ENCODE measurements at places on chromosomes 2 and 18.

- no peak overlapping the region for H3K4me3 ChIP-seq
- no peaks in the 10 kb centered on the region for H3K36me3 ChIP-seq
- no peaks in the 10 kb centered on the region for H3K4me1 ChIP-seq
- no peak for DNase-seq
- H3K27ac ChIP-seq: no peak overlapping the region
Observed at GRCh38 chr2:45153121-45153520, 143.9 kb upstream of the SIX2 start.

GRCh38 chr2:46369783-46370182, 72.6 kb downstream of the EPAS1 start:
- H3K36me3 ChIP-seq: no peaks in the 10 kb centered on the region
- no peaks in the 10 kb centered on the region for H3K27me3 ChIP-seq
- peaks cover 10% of the 10 kb centered on the region for H3K4me1 ChIP-seq
- no peak overlapping the region for H3K27ac ChIP-seq

DNA sequence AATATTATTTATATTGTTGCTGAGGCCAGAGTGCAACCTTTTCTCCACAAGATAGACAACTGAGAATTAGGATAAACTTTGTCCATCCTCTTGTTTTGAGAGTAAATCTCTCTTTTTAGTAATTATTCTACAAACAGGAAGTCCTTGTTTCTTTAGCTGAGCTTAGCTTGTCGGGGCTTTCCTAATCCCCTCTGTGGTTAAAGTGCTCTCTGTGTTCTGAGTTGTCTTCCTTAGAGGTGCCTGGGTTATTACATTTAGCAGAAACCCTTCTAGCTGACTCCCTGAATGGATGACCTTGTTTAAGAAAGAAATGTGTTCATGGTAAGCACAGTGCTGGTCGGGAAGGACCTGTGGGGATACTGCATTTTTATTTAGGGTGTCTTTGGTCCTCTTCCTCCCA, 12.7 kb downstream of the USP39 start:
- H3K36me3 ChIP-seq: peaks cover 22% of the 10 kb centered on the region
- H3K27me3 ChIP-seq: no peaks in the 10 kb centered on the region
- peak overlapping the region; percentile 78 for H3K27ac ChIP-seq
- peaks cover 5% of the 10 kb centered on the region for H3K4me1 ChIP-seq
- no peak for DNase-seq

- no peak for DNase-seq
- no peak overlapping the region for H3K4me3 ChIP-seq
- peaks cover 10% of the 10 kb centered on the region for H3K36me3 ChIP-seq
- peaks cover 2% of the 10 kb centered on the region for H3K4me1 ChIP-seq
Observed at GRCh38 chr2:61125123-61125710, 36.8 kb upstream of the C2orf74 start.

GRCh38 chr2:64807417-64807816, 153.7 kb upstream of the SERTAD2 start:
- DNase-seq: no peak
- peaks cover 17% of the 10 kb centered on the region for H3K4me1 ChIP-seq
- peaks cover 2% of the 10 kb centered on the region for H3K36me3 ChIP-seq
- H3K4me3 ChIP-seq: no peak overlapping the region

Data from memory B cell (primary cell).